Effector CD8-positive, alpha-beta T cell (primary cell): ENCODE measurements at places on chromosomes 5 and 9.

- DNase-seq: no peak
These were observed 61.9 kb downstream of the OXCT1 start for GRCh38 chr5:41808294-41808693.

DNA sequence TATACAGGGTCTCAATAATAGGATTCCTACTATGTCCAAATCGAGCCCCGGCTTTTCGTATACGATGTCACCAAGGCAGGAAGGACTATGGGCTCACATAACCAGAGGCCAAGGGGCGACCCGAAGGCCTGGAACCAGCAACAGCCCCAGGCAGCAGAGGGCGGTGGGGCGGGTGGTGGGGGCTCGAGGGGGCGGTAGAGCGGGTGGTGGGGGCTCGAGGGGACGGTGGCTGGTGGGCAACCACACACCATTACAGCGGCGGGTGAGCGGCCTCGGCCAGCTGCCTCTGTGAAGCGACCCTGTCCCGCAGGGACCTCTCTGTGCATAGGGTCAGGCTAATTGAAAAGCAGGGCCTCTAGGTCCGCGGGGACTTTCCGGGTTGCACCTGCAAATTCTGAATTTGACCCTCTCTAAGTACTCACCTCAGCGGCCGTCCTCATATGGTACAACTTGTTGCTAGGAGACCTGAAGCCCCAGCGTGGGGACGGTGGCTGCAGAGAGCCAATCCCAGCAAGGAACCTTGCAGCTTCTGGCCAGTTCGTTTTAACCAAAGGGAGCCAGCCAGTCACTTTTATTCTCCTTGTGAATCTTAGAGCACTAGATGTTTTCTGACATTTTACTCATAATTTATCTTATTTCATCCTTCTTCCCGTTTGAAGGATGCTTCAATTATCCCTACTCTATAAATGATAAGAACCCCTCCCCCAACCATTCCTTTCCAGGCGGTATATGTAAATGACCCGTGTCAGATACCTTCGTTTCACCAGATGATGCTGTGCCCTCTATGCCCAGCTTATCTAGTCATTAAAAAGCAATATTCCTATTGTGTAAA is at the start of gene NME5:
Gene NME5, minus strand, starts transcription at position 480 of the 832 bp plus-strand sequence. CDS start 648 bp downstream, outside the sequence.
- no peak for DNase-seq

GRCh38 chr5:123535648-123536047 is 23.7 kb downstream of the CSNK1G3 start:
- no peak for DNase-seq

GRCh38 chr5:154236536-154237375 is 46.2 kb downstream of the GALNT10 start:
- no peak for DNase-seq

GRCh38 chr5:89117124-89117644 is 234.2 kb upstream of the MEF2C start:
- DNase-seq: no peak

DNA sequence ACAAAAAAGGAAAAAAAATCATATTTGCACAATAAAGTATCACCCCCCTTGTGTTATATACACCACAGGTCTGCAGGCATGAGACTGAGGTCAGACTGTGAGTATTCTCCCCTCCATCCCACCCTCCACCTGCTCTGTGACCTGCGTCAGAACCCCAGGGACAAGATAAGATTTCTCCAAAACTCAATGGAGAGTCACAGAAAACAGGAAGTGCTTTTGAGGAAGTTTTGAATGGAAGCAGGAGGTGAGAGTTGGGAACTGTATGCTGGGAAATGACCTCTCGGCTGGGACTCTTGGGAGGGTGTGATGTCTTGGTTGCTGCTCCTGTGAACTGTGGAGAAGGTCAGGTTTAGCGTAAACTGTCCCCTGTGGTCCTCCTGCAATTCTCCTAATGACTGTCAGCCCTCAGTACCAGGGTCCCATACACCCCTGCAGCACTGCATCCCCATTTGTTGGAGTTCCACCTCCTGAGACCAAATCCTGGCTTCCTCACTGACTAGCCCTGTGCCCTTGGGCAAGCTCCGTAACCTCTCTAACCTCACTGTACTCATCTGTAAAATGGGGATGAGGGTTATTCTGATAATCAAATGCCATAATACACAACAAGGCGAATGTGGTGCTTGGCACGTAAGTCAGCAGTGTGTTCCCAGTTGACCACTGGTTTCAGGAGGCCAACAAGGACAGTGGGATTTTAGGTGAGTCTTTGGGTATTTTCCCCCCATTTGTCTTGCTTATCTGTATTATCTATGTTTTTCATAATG is 6.9 kb upstream of the CTSL start:
- no peak for DNase-seq

DNA sequence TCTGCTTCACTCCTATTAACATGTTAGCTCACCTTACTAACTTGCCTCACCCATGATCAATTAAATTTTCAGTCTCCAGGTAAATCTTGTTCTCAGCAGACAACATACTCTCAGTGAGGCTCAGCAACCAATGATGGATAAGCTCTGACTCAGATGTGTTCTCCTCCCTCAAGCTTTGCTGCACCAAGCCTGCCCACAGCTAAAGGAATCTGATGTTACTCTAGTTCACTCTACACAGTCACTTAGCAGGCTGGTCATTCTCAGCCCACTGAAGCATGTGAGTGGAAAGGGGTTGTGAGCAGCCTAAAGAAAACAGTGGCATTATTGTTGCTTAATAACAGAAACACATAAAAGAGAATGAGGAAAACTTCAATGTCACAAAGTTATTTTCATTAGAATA is 37.3 kb upstream of the CTNND2 start:
- no peak for DNase-seq

DNA sequence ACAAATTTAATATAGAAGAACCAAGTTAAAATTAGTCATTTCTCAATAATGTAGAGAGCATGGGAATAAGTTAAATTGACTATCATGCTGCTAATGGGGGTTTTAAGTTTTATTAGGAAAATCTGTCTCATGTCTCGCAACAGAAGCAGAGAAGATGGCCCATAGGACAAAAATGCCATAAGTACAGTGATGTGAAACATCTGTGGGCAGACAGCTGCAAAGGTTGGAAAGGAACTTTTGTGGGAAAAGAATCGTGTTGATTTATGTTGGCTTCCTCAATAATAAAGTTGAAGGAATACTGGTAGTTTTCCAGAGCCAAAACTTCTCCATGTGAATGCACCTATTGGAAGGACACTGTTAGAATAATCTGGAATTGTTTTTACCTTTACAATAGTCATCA is 44.8 kb downstream of the VCAN start:
- DNase-seq: no peak

GRCh38 chr5:16768184-16768583 is 151.4 kb upstream of the RETREG1 start:
- no peak for DNase-seq

- DNase-seq: no peak
These were observed 473.6 kb downstream of the AGTPBP1 start for GRCh38 chr9:85268131-85268530.

- DNase-seq: no peak
These were observed 1949.0 kb upstream of the WWC1 start for GRCh38 chr5:166342402-166342801.

DNA sequence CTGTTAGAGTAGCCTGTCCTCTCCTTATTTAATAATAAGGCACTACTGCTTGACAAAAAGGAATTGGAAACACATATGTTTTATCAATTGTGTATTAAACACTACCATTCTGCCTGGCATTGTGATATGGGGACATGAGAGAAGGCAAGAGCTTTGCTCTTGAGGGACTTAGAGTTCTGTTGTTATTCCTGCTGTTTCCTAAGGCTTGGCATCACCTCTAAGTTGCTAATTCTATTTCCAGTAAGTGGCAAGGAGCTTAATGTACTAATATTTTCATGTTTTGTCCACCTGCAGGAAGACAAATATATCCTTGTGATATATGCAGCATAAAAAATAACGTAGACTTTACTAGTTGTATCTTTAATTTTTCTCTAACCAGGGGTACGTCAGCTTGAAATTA is 12.6 kb downstream of the HMGCR start:
- DNase-seq: no peak

DNA sequence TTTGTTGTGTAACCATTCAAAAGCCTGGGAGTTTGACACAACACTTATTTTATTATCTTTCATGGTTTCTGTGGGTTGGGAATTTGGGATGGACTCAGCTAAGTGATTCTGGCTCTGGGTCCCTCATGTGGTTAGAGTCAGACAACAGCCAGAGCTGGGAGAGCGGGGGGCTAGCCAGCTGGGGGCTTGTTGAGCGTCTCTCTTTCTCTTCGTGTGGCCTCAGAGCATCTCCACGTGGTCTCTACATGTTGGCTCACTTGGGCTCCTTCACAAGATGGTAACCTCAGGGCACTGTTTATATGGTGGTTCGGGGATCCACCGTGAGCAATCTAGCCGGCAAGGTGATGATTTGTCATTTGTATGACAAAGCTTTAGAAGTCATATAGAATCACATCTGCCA is 73.6 kb downstream of the FSTL4 start:
- DNase-seq: no peak

DNA sequence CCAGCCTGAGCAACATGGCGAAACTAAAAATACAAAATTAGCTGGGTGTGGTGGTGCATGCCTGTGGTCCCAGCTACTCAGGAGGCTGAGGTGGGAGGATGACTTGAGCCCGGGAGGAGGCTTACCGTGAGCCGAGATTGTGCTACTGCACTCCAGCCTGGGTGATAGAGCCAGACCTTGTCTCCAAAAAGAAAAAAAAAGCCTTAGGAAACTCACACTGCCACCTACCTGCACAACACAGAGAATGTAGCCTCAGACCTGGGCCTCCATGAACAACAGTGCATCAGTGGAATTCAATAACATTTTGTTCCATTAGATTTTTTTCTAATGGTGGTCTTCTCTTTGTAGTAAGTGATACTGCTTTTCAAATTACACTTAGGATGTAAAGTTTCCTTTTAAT is 63.8 kb upstream of the RARS1 start:
- DNase-seq: no peak

DNA sequence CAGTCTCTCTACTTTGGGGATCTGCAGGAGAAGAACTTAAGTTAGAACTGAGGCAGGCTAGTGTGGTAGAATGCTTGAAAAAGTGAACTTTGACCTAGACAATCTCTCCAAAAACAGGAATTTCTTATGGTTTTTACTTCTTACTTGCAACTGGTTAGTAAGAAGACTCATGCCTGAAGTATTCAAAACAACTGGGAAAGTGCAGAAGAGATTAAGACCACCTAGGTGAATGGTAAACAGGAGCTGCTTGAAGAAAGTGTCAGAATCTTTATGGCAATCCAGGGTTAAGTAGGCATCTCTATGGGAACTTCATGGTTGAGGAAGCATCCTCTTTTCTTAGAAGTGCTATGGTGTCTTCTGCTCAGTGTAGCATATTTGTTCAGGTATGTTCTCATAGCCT is 428.6 kb upstream of the TLE4 start:
- DNase-seq: no peak

GRCh38 chr5:77396017-77396416 is 96.1 kb downstream of the WDR41 start:
- no peak for DNase-seq

DNA sequence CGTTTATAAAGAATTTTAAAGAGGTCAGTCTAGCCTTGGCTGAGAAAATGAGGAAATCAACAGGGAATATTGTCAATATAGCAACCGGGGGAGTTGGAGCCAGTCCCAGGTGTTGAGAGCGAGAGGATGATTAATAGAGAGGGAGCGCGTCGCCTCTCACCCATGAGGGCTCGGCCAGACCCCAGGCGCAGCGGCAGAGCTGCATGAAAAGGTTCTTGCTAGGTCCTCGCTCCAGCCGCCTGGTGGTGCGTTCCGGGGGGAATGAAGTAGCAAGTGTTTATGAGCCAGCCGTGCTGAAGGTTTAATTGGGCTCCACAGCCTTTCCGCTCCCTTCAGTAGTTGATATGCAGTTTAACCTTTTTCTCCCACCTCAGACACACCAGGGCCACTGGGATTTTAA is 167.3 kb upstream of the IRX1 start:
- no peak for DNase-seq

DNA sequence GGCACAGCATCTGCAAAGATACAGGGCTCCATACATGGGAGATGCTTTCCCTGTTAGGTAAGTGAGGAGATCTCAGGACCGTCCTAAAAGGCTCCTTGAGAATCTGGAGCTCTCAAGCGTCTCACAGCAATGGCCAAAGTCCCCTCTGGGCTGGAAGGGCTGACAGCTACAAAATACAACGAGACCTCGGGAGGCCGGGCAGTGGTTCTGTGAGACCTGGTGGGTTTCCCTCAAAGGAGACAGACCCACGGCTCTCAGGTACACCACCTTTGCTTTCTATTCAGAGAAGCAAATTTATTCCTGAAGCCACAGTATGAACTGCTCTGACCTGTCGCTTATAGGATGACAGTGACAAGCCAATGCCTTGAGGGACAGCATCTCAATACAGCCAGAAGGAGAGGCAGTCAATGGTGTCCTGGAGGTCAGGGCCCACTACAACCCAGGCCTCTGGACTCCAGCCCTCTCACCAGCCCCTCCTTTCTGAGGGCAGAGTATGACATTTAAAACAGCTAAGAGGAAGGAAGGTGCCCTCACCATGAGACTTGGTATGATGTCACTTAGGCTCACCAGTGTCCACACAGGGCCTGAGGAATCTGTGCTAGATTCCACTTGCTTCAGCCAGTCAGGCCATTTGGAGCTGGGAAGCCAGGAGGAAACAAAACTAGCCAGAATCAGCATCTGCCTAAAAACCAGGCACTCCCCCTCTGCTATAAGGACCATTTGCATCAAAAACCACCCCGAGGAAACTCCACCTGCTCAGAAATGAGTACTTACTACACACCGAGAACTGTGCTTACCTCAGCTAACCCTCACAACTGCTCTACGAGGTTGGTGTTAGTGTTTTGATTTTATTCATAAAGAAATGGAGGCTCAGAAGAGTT is 86.5 kb upstream of the FSTL4 start:
- DNase-seq: no peak

GRCh38 chr9:136241542-136241941 is 4.1 kb downstream of the QSOX2 start:
- no peak for DNase-seq
